ENCODE measurements at places on chromosomes 6 and 20.

- DNase-seq: no peak
Measured at GRCh38 chr6:52634211-52634610, 36.7 kb upstream of the TMEM14A start.

DNA sequence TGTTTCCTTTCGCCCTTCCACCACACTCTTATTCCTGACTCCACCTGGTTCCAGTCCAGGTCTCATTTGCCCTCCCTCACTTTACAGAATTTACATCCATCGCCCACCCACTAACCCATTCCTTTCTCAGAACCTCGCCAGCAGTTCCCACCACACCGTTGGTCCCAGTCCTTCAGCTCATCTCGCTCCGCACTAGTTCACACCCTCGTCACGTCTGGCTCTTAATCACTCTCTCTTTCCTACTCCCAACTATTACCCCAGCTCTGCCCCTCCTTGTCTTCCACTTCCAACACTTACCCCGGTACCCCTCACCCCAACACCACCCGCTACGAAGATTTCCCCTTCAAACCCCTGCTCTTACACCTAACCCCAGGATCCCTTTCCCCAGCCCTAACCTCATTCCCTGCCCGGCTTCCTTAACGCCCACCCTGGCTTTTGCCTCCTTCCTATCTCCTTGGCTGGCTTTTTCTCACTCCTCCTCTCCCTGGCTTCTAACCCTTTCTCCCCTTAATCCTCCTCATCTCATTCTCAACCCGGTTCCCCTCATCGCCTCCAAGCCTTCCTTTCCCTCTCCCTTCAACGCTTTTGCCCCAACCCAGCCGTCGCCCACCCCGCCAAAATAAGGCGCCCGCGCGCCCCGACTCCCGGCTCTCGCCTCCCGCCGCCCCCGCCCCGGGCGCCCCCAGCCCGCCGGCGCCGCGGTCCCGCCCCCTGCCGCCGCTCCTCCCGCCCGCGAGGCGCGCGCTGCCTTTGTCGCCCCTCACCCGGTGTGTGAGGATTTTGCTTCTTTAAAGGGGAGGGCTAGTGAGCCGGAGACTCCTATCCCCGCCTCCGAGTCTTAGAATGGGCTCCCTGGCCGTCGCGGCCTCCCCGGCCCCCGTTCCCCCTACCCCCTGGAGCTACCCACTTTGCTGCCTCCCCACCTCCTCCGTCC, 542 bp downstream of the USP49 start:
- DNase-seq: no peak

- no peak for DNase-seq
Measured at GRCh38 chr20:1299522-1299921, 29.4 kb downstream of the SDCBP2 start.

GRCh38 chr20:46897328-46897880, 2.8 kb downstream of the EYA2 start:
- no peak for DNase-seq

DNA sequence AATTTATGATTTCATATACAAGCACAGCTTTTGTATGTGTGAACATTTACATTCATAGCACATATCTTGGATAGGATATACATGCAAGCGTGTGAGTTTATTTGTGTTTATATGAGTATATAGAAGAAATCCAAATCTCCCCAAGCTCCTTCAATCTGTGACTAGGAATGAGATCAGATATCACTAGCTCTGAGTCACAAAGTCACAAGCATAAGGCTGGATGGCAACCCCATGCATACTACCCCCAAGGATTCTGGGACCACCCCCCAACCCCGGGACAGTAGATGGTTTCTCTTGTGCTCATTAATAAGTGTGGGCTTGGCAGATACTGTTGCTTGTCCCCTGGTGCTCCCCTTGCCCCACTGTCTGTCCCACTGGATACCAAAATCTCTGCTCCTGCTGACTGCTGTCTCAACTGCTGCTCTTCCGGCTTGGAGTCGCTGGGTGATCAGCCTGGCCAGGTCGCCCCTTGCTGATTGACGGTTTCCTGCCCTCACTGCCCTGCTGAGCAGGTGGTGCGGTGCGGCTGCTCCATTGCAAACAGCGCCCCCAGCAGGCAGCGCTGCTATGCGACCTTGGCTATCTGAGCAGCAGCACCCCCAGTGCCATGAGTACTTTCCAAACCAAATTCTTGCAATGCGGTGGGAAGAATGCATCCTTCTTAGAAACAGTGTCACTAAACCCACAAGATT, 279.4 kb downstream of the CD83 start:
- peak; percentile 15 for DNase-seq

- no peak for DNase-seq
Measured at GRCh38 chr6:7848229-7848628, 62.4 kb downstream of the TXNDC5 start.

- no peak for DNase-seq
Measured at GRCh38 chr6:136405420-136406029, 115.9 kb upstream of the BCLAF1 start.

DNA sequence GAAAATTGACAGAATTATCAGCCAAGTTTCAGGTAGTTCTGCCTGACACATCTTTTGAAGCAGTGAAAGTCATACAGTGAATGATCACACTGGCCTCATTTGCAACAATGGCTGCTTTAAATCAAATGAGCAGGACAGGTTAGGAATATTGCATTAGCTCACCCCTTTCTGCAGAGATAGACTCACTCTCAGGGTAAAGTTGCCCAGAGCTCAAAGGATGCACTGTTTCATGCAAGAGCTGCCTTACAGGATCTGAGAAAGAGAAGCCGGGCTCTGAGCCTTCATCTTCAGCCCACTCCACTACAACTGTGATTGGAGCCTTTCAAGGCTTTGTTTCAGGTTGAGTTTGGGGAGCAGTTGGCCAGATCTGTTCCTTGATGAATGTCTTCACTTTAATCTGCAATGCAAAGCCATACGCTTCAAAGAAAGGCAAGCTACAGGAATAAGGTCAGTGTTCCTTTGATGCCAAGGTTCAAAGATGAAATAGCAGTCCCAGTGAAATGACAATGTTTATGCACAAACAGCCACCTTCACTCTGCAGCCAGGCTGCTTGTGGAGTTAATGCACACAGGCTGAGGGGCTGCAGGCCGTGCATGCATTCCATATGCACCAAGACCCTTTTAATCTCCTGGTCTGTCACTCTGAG, 90.9 kb upstream of the ISM1 start:
- DNase-seq: no peak

DNA sequence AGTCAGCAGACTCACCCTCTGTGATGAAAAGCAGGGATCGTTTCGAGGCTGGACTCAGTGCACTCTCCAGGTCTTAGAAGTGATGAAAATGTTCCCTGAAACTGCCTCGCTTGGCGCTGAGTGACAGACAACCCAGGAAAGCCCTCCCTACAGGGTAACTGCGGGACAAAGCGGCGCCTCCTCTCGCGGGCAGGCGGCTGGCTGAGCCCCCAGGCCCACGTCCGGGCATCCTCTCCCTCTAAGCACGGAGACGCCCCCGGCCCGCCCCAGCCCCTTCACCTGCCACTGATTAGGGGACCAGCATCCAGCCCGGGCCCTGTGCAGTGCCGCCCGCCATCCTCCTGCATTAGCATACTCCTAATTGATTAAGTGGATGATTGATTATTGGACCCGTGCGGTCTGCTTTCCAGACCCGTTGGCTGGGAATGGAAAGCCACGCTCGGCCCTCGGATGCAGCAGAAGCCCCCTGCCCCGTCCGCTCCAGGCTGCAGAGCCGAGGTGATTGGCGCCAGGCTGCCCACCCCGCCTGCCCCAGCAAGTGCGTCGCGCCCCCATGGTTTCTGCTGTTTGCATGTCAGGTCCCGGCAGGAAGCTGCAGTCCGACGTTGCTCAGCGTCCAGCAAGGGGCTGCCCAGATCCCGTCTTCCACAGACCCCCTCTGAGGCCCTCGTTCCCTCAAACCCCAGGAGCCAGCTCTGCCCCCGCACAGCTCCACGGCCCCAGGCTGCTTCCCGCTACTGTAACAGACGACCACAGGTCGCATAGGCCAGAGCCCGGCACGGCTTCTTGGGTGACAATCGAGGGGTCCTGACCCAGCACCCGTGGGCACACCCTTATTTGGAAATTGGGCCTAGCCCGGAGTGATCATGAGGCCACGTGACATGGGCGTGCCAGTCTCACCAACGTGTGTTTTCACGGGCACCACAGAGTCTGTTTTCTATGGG, 131.6 kb downstream of the DLL1 start:
- DNase-seq: no peak

- no peak for DNase-seq
Measured at GRCh38 chr20:51531141-51531710, 11.3 kb downstream of the NFATC2 start.
